ENCODE measurements at places on chromosomes 11 and 22.

DNA sequence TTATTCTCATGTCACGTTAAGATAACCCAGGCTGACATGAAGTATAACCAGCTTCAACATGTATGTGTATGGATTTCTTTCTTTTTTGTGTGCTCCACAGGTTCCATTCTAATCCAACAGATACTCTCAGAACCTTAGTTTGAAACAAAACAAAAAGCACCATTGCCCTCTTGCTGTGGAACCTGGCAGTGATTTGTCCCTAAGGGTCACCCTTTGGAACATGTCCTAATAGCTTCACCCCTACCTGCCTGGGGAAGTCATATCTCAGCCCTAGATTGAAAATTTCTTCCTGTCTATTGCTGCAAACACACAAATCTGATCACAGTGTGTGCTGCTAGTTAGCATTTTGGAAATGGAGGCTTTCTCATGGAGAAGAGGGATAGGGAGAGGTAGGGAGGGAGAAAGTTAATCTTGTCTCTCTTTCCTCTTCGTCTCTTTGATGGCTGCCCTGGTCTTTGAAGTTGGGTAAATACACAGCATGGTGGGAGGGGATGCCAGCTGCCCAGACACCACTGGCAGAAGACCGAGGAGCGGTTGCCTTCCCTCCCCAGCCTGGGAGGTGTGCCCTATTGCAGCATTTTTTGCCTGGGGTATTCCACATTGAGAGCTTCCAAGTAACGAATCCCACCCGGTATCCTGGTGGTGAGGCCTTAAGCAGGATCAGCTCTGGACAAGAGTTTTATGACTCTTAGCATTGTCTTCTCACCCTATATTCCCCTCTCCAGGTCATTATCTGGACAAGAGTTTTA, 11.6 kb upstream of the CADM1 start:
- DNase-seq = no peak

DNA sequence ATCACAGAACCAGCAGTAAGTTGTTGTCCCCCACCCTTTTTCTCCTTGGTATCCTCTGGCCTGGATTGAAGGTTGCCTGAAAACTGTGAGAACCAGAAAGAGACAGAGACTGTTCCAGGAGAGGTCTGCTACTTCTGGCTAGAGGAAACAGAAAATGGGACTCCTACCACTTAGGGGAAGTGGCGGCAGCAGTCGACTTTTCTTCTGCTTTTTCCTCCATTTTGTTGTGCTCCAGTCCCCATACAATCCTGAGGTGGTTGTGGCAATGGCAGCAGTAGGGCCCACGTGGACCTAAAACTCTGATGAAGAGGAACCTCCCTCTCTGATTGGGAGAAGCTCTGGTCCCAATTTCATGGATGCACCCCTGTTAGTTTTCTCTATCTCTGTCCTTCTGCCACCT, 76.0 kb upstream of the SORL1 start:
- DNase-seq = no peak

- no peak for DNase-seq
Measured at GRCh38 chr11:113840932-113841664, 34.3 kb downstream of the USP28 start.

GRCh38 chr11:19602891-19603290, 109.7 kb upstream of the NAV2 start:
- no peak for DNase-seq

- DNase-seq = no peak
Measured at GRCh38 chr11:19419808-19420207, 179.1 kb upstream of the E2F8 start.

GRCh38 chr11:134538742-134539141, 126.7 kb upstream of the B3GAT1 start:
- DNase-seq = no peak

DNA sequence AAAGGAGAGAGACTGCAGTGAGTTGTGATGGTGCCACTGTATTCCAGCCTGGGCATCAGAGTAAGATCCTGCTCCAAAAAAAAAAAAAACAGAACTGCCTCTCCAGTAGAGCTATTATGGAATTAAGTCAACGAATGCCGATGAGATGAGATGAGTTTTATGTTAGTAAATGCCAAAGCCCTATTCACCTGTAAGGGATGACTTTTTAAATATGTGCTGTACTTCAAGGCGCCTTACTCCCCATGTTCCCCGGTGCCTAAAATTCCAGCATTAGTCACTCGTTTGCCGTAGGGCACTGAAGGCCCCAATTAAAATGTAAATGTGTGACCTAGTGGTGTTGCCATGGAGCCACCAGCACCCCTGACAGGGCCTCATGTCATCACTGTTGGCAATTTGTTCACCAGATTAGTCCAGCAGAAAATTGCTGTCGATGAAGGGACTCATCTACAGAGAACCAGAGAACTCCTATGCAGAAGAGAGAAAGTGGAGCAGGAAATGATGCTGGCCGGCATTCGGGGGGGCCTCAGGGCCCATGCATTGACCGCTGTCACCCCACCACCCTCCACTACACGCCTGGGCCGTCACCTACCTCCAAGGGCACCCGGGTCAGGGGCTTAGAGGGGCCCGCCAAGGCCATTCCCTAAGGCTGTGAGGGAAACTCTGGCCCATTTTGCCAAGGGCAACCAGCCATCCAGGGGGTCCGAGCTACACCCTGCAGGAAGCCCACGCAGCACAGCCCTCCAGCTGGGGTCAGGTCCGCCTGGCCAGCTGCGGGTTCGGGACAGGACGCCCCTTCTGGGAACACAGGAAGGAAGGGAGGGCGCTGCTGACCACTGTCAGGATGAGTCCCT, 17.8 kb downstream of the LIF start:
- DNase-seq = no peak

DNA sequence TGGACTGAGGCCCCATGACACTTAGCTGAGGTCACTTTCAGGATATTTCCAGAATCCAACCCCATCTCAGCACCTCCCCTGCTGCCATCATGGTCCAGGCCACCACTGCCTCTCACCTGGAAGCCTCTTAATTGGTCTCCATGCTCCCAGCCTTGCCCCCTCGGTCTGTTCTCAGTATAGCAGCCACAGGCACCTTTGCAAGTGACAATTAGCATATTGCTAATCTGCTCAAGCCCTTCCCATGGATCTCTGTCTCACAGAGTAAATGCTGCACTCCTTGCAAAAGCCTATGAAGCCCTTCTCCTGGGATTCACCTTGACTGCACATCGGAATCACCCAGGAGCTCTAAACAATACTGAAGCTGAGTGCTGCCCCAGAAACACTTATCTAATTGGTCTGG, 93.5 kb upstream of the CSNK2A3 start:
- no peak for DNase-seq

DNA sequence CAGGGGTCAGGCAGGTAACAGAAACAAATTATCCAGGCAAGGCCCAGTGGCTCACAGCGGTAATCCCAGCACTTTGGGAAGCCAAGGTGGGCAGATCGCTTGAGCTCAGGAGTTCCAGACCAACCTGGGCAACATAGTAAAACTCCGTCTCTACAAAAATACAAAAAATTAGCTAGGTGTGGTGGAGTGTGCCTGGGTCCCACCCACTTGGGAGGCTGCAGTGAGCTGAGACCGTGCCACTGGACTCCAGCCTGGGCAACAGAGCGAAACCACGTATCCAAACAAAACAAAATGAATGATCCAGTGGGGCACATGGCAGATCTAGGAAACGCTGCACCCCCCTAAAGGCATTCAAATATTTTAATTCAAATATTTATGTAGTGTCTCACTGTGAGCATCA, 9.9 kb downstream of the NUMA1 start:
- DNase-seq = no peak

GRCh38 chr11:106131998-106132397, 54.5 kb downstream of the AASDHPPT start:
- DNase-seq = no peak

DNA sequence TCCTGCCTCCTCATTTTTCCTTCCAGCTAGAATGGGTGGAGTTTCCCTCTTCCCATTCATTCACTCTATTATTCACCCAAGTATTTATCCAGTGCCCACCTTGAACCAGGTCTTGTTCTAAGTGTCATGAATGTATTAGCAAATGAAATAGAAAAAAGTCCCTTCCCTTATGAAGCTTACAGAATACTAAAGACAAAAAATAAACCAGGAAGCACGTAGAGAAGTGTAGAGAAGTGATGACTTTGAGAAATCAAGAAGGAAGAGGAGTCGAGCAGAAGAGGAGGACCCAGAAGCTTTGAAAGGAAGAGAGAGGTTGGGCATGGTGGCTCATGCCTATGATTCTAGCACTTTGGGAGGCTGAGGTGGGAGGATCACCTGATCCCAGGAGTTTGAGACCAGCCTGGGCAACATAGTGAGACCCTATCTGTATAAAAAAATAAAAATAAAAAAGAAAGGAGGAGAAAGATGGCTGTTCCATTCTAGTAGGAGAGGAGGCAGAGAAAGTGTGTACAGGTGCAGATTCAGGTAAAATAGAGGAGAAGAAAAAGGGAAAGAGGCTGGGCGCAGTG, 17.1 kb upstream of the SYVN1 start:
- DNase-seq = no peak

DNA sequence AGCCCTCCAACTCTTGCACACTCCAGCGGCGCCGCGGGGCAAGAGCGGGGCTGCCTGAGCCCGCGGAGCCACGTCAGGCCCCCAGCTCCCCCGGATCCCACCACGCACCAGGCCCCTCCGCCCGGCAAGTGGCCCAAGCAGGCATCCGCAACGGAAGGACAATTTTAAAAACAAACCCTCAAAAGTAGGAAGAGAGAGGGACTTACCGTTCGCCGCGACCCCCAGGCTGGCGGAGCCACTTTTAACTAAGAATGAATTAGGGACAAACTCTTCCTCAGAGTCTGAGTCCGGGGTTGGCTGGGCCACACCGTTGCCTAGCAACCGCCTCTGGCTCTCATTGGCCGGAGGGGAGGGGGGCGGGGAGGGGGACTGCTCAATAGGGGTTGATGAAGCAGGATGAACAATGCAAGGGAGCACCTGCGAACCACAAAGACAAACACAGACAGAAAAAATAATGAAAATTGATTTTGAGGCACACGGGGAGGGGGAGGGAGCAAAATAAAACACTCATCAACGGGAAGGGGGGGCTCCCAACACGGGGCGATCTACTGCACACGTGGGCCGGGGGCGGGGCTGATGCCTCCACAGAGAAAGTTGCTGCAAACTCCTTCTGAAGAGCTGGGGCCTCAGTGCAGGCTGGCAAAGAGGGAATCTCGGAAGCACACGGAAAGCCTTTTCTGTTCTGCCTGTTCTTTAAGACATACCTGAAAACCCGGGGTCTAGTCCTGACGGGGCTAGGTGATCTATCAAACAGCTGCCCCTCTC, 387.5 kb upstream of the NARS2 start:
- no peak for DNase-seq

DNA sequence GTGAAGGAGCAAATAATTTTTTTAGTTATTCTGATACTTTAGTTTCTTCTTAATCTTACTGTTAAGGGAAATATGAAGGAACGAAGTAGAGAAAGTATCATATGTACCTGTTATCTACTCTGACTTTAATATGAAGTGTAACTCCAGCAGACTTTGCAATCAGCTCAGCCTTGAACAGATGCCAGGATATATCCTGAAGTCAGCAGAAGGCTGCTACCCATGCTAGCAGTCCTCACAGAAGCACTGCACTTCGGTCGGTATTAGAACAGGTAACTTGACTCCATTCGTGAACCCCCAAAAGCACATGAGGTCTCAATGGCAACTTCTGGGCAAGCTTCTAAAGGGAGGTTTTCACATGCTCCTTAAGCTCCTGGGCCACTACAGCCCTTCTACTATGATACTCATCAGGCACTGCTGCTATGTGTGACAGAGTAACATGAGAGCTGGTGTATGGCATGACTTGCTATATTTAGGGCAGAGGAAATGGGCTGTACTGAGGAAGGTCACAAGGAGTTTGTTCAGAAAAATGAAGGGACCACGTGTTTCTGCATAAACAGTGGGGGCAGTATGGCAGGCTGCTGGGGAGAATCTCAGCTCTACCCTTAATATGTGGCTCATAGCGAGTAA, 344.1 kb downstream of the SOX6 start:
- no peak for DNase-seq

DNA sequence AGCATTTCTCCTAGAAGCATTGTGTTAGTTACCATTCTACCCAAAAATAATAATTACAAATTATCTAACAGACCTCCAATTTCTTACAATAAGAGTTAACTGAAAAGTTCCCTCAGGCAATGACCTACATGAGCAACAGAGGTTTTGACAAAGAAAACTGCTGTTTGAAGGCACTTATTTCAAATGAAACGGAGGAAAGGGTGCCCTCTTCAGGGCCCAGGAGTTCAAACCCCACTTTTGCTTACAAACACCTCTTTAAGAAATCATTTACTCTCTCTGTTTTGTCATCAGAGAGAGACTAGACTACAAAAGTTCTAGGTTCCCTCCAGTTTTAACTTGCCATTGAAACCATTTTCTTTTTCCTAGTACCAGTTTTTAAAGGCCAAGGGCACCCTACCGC, 56.7 kb downstream of the AMBRA1 start:
- DNase-seq = no peak

- DNase-seq = no peak
Measured at GRCh38 chr11:2803186-2804091, 82.1 kb downstream of the CDKN1C start.

GRCh38 chr22:32097881-32098499, 54.9 kb downstream of the SLC5A1 start:
- DNase-seq = no peak

GRCh38 chr11:115693002-115693401, 188.8 kb upstream of the CADM1 start:
- no peak for DNase-seq

- DNase-seq = peak; percentile 71
Measured at GRCh38 chr11:65420979-65421793, 1.4 kb upstream of the NEAT1 start.

GRCh38 chr11:115848611-115849010, 344.4 kb upstream of the CADM1 start:
- no peak for DNase-seq

DNA sequence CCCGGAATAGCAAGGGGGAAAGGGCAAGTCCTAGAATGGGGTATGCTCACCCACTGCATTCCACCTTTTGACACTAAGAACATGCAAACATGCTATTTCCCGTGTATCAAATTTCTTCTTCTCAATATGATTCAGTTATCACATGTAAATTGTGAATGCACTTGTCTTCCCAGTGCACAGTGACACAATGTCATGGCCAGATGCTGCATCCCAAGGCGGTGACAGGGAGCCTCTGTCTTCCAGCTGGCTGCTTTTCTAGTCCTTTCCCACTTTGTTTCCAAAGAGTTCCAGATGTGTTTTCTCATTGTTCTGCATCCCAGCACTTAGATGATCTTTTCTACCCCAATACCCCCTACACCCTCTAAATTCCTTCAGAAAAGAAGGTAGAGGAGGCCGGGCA, 12.4 kb downstream of the SLC25A18 start:
- DNase-seq = no peak

DNA sequence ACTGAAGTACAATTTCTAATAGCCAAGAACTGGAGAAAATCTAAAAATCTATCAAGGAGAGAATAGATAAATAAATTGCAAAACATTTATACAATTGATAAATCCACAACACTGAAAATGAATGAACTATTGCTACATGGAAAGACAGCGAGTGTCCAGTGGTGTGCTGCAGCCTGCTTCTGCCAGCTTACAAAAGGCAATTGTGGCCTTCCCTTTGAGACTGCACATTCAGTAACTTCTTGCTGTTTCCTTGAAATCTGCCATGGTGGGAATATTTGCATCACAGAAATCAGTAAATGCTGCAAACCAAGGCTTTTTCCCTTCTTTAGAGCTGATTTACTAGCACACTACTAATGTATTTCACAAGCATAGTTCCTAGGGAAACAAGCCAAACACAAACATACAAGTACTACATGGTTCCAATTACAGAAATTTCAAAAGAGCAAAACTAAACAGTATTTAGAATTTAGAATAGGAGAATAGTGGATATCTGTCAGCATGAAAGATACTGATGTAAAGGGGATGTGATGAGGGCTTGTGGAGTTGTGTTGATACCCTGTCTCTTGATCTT, 76.9 kb upstream of the TRIM77 start:
- no peak for DNase-seq

All from stimulated activated CD8-positive, alpha-beta memory T cell treated with anti-CD3 and anti-CD28 coated beads, Interleukin-2, amount 100 ng/mL, for 48 hours (primary cell).